Stimulated activated CD4-positive, alpha-beta T cell treated with anti-CD3 and anti-CD28 coated beads, Interleukin-4, amount 100 ng/mL, for 4 hours (primary cell): ENCODE measurements at places on chromosomes 3 and 15.

GRCh38 chr3:153028381-153028780, 133.6 kb upstream of the RAP2B start:
- DNase-seq: no peak

DNA sequence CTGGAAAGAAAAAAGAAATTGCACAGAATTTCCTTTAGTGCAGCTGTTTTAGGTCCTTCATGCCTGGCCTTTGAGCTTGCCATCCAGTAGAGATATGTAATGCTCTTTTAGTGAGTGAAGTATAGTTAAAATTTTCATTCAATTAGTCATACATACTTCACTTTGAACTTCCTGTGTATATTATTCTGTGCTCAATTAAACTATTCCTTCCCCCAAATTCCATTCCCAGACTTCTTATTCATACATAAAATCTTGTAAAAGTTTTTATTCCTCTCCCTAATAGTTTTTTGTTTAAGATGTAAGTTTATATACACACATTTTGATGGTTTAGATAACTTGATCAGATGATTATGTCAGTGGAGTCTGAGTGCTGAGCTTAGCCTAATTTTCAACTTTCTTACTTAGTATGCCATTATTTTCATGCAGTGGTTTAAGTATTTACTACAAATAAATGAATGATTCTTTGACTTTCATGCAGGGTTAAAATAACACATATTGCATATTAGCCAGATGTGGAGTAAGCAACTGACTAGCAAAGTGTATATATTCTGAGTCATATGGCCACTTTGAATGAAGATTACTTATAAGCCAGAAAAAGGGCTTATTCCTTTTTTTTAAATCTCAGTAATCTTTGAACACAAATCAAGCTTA, 42.5 kb upstream of the ABHD10 start:
- DNase-seq: no peak

GRCh38 chr3:140727886-140728285, 50.0 kb downstream of the TRIM42 start:
- no peak for DNase-seq

GRCh38 chr15:87155771-87156170, 1076.1 kb downstream of the AGBL1 start:
- DNase-seq: no peak

DNA sequence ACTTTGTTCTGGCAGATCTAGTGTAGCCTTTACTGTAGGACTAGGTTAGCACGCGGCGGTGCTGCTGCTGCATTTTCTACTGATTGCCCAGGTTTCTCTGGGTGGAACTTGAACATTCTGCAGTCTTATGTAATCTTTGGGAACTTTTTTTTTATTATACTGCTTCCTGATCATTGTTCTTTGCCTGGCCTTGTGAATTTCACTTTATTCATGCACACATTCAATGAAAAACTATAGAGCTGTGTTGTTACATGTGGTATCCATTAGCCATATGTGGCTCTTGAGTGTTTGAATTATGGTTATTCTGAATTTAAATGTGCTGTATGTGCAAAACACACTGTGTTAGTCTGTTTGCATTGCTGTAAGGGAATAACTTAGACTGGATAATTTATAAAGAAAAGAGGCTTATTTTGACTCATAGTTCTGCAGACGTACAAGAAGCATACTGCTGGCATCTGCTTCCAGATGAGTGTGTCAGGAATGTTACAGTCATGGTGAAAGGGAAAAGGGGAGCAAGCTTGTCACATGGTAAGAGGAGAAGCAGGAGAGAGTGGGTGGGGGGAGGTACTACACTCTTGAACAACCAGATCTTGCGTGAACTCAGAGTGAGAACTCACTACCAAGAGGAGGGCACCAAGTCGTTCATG, 26.5 kb downstream of the MEF2A start:
- no peak for DNase-seq

- no peak for DNase-seq
These were observed 316.0 kb upstream of the CBLB start for GRCh38 chr3:106184540-106185457.

- no peak for DNase-seq
These were observed 178.0 kb upstream of the UMPS start for GRCh38 chr3:124552224-124552623.

GRCh38 chr3:143482106-143483088, 362.8 kb downstream of the CHST2 start:
- DNase-seq: no peak

DNA sequence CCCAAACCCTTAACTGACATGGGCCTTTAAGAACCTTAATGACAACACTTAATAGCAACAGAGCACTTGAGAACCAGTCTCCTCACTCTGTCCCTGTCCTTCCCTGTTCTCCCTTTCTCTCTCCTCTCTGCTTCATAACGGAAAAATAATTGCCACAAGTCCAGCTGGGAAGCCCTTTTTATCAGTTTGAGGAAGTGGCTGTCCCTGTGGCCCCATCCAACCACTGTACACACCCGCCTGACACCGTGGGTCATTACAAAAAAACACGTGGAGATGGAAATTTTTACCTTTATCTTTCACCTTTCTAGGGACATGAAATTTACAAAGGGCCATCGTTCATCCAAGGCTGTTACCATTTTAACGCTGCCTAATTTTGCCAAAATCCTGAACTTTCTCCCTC, 49.9 kb downstream of the PGPEP1L start:
- no peak for DNase-seq

GRCh38 chr15:47824147-47824546, 106.8 kb downstream of the SEMA6D start:
- DNase-seq: no peak

GRCh38 chr3:43319376-43319775, 33.0 kb downstream of the SNRK start:
- no peak for DNase-seq

DNA sequence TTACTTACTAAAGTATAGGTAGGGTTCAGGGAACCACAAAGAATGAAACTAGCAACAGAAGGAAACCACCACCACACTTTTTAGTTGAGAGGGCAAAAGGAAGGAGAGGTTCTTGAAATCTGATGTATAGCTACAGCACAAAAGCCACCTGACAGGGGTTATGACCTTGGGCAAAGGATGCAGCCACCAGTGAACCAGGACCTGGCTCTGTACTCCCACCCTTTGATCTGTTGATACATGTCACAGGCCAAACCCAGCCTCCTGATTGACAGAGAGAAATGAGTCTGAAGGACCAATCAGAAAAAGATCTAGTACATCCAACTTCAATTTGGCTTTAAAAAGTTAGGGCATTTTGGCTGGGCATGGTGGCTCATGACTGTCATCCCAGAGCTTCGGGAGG, 20.0 kb upstream of the BLM start:
- no peak for DNase-seq

DNA sequence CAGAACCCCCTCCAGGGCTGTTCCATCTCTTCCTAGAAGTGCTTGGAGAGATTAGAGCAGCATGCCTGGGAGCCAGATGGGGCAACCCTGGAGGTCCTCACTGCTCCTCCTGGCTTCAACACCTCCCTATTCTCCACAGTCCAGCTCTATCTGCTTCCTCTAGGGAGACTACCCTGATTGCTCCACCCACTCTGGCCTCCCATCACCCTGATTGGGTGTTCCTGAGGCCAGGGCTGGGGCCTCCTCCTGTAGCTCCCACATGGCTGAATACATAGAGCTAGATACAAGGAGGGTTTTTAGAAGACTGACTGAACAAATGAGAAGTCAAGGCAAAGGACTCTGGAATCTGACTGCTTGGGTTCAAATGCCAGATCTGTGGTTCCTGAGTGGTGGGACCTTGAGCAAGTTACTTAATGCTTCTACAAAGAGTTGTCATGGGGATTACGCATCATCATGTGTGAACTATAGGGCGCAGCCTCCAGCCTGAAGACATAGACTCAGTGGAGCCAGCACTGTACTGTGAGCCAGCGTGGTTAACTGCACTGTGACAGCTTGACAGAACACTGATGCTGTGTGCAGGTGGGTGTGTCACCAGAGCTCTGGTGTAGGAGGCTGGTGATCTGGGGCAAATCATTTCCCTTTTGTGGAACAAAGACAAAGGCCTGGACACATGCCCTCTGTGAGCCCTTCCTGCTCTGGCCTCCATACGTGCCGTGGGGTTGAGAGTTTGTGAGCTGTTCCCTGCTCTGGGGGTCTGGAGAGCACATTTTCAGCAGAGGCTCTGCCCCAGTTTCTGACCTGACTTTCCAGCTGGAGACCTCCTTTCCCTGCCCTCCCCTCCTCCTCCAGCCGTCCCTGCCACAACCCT, 74.8 kb downstream of the SCN5A start:
- no peak for DNase-seq

GRCh38 chr3:155309581-155309980, 16.1 kb upstream of the STRIT1 start:
- DNase-seq: no peak

- no peak for DNase-seq
These were observed 2.3 kb upstream of the BCHE start for GRCh38 chr3:165839296-165840076.

DNA sequence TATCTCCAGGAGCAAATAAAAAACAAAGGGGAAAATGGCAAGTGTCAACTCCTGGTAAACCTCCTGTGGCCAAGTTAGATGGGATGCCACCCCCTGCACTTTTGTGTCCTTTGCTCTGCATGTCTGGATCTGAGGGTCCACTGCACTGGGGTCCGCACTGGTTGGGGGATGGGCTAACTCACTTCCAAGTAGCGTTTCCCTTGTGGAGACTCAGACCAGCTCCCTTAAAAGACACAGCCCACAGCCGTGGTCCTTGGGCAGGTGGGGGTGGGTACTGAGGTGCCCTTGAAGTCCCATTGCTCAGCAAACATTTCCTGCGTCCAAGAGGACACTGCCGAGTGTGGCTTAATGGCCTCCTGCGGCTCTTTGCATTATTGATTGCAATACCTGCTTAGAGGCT, 188.2 kb downstream of the MEGF11 start:
- no peak for DNase-seq

- DNase-seq: no peak
These were observed 286.3 kb downstream of the FAM43A start for GRCh38 chr3:194971965-194972364.

- no peak for DNase-seq
These were observed 66.1 kb upstream of the PRICKLE2 start for GRCh38 chr3:64291345-64291744.

DNA sequence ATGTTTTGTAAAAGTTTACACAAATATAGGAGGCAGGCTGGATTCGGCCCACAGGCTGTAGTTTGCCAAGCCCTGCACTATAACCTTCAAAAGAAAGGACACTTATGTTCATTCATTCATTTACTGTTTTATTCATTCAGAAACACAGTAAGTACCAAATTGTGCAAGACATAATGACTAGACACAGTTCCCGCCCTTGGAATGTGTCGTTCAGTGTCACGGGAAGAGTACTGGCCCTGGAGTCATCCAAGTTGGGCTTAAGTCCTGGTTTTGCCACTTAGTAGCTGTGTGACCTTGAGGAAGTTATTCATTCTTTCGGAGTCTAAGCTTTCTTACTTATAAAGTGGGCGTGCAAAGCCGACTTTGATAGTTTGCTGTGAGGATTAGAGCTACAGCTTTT, 22.0 kb downstream of the COLQ start:
- no peak for DNase-seq

DNA sequence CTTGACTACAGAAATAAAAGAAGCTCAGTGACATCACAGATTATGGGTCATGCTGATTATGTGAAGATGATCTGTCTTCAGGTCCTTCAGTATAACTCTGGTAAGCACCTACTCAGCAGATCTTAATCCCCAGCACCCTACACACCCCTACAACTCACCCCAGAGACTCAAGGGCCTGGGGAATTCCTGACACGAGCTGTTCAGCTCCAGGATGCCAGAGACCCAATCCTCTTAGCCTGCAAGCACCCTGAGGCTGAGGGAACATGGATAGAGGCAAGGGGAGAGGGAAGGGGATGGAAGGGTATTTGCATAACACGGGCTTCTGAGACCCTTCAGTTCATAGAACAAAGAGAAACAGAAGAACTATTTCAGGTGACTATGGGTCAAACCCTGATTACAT, 13.0 kb downstream of the GLB1 start:
- DNase-seq: no peak

DNA sequence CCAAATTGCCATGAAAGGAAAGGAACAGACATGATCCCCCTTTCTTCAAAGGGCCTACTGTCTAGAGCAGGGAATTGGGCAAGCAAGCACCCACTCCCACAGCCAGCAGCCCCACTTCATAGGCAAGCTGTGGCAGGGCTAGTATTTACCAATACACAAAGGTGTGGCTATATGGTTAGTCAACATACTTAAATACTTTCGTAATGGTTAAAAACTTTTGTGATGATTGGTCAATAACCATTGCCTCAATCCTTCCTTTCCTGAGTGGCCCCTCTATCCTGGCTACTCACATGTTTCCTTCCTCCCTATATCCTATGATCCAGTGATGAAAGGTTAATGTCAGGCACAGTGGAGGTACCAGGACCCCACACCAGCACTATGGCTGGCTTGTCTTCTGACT, 30.1 kb upstream of the ARL8B start:
- DNase-seq: no peak

GRCh38 chr3:159265705-159266104, 463.9 kb downstream of the MFSD1 start:
- no peak for DNase-seq
